AG10803 (cell line): ENCODE measurements at places on chromosomes 6 and 20.

GRCh38 chr6:122722746-122723145, 56.8 kb upstream of the FABP7 start:
- peak; percentile 12 for DNase-seq

- no peak for DNase-seq
Measured at GRCh38 chr6:34717466-34717865, 20.9 kb upstream of the ILRUN start.

DNA sequence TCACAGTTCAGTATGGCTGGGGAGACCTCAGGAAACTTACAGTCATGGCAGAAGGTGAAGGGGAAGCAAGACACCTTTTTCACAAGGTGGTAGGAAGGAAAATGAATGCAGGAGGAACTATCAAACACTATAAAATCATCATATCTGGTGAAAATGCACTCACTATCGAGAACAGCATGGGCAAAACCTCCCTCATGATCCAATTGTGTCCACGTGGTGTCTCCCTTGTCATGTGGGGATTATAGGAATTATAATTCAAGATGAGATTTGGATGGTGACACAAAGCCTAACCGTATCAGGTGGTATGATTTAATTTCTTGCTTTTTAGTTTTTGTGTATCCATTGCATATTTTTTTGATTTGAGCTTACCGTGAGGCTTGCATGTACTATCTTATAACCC, 133.2 kb upstream of the SYNCRIP start:
- no peak for DNase-seq

GRCh38 chr6:119620846-119621555, 271.4 kb upstream of the MAN1A1 start:
- DNase-seq: peak; percentile 91

GRCh38 chr6:165704045-165704748, 41.2 kb upstream of the PDE10A start:
- no peak for DNase-seq

GRCh38 chr6:19369785-19370184, 467.4 kb upstream of the ID4 start:
- no peak for DNase-seq

DNA sequence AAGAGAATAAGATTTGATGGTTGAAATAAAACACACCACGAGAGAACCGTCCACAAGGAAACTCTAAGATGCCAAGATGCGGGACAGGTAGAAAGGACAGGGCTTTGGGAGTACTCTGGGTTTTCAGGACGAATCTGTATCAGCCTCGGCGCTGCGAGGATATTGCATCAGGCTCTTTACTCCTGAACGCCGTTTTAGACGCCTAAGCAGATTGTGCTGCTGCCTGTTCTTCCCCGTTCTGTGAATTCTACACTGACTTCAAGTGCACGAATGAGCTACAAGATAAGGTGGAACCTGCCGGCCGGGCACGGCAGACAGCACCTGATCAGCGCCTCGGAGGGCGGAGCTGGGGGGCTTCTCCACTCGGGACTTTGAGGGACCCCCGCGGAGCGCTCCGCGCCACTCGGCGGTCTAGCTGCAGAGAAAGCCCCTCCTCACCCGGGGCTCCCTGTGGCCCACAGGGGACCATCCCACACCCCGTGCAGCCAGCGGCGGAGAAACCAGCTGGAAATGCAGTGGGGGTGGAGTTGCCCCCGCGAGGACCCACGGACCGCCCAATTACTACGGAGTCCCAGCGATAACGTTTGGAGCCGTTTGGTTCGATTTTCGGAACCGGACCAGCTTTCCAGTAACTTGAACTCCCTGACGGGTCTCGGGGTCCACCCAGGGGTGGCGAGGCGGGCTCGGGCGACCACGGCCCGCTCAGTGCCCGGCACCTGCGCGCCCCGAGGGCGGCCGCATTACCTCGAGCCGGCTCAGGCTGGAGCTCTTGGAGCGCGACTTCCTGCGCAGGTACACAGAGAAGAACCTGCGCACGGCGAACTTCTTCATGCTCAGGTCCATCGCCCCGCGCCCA, 646 bp downstream of the RPS6KA2 start:
- DNase-seq: peak; percentile 48

GRCh38 chr6:169479783-169480495, 221.9 kb downstream of the WDR27 start:
- no peak for DNase-seq

DNA sequence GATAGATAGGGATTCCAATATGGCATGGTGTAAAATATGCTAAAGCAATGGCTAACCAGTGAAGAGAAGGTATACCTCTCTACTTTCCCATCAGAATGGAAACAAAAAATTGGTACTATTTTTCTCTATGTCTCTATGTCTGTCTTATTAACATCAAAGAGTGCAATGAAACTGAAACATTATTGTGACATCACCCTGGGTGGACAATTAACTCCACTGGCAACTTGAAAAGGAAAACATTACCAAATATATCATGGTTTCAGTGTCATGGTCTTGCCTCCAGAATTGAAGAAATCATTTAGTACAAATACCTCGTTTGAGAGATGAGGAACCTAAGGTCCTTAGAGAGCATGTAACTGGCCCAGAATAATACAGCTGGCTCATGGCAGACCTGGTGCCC, 1132.5 kb upstream of the MAP3K7 start:
- no peak for DNase-seq

GRCh38 chr6:158170656-158171081, 2.5 kb downstream of the GTF2H5 start:
- DNase-seq: peak; percentile 98

- DNase-seq: no peak
Measured at GRCh38 chr6:108942556-108943492, 94.6 kb downstream of the ARMC2 start.

- no peak for DNase-seq
Measured at GRCh38 chr6:146146836-146147235, 118.0 kb downstream of the GRM1 start.

DNA sequence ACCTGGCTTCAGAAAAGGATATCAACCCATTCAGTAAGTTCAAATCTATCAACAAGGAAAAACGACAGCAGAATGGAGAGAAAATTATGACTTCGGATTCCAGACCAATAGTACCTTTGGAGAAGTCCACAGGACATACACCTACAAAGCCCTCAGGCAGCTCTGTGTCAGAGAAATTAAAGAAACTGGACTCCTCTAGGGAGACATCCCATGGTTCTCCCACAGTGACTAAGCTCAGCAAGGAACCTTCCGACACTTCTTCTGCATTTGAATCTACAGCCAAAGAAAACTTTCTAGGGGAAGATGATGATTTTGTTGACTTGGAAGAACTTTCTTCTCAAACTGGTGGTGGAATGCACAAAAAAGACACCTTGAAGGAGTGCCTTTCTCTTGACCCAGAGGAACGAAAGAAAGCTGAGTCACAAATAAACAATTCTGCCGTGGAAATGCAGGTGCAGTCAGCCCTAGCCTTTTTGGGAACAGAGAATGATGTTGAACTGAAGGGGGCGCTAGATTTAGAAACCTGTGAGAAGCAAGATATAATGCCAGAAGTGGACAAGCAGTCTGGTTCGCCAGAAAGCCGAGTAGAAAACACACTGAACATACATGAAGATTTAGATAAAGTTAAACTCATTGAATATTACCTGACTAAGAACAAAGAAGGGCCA, 67.4 kb upstream of the HINT3 start:
- peak; percentile 12 for DNase-seq

DNA sequence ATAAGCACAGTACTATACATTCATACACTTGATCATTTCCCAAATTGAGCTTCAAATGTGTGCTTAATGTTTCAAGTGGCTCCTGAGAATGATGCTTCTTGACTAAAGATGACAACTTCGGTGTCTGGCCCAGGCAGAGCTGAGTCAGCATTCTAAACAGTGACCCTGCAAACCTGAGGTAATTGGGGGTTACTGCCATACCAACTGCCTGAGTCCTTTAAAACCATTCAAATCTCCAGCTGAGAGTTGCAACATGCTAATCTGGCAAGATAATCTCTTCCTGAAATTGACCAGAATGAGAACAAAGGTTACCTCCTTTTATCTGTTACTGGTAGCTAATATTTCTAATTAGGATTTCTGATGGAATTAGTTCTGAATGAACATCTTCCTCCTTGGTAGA, 8.2 kb downstream of the BACH2 start:
- DNase-seq: no peak

GRCh38 chr6:83221889-83222479, 28.8 kb downstream of the RWDD2A start:
- DNase-seq: peak; percentile 53
